ENCODE measurements at places on chromosomes 2 and 18.

DNA sequence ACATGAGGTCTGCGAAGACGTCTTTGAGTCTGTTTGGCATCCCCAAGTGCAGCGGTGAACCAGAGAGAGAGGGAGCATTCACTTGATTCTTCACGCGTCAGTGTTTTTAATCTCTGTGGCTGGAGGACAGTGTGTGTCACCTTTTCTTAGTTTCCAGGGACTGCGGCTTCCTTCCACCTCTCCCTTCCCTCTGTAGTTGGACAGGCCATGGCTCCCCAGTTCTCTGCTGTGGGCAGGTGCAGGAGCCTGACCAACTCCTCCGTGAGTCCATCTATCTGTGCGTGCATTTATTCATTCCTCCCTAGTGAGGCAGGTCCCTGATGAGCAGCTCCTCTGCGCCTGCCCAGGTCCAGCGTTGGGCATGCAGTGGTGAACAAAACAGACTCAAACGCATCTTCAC lies 42.9 kb downstream of the AGAP1 start:
- no peak for DNase-seq

GRCh38 chr2:75573145-75573878 lies 12.6 kb upstream of the EVA1A start:
- DNase-seq, result no peak

DNA sequence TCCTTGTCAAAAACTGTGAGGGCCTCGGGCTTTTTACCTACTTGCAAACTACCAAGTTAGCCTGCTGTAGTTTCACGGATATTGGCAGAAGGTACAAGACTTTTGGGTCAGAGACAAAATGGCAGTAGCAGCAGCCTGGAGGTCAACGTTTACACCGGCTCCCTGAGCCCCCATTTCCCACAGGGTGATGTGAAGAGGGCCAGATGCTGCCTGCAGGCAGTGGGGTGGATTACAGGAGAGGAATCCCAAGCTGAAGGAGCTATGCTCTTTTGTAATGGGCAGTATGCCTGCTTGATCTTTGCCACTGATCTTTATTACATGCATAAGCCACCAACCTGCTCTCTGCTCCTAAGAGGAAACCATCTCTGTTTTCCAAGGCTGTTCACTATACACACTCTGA lies 29.5 kb upstream of the SP5 start:
- no peak for DNase-seq

DNA sequence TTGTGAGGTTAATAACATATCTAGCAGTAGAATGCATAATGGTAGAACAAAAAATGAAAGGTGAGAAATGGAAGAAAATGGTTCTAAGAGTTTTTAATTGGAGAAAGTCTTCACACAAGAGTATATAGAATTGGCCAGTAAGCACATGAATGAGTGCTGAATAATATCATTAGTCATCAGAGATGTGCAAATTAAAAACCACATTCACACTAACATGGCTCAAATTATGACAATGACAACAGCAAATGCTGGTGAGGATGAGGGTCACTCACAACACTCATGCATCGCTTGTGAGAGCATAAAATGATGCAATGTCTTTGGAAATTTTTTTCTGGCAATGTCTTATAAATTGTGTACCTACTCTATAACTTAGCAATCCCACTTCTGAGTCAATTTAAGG lies 1355.4 kb upstream of the ACVR2A start:
- DNase-seq, result no peak

DNA sequence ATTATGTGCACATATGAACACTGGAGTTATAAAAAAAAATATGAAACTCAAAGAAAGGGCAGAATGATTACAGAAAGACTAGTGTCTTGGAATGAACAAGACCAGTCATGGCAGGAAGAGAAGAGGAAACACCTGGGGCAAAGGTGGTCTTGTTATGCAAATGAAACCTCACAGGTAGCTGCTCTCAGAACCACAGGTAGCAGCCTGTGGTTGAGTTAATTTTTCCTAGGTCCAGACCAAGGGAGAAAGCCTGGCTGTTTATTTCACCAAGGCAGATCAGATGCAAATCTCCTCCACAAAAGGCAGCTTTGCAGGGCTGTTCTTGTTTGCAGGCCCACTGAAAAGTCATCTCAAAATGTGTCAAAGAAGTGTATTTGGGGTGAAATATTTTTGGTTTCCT lies 785.8 kb downstream of the RNF144A start:
- no peak for DNase-seq

DNA sequence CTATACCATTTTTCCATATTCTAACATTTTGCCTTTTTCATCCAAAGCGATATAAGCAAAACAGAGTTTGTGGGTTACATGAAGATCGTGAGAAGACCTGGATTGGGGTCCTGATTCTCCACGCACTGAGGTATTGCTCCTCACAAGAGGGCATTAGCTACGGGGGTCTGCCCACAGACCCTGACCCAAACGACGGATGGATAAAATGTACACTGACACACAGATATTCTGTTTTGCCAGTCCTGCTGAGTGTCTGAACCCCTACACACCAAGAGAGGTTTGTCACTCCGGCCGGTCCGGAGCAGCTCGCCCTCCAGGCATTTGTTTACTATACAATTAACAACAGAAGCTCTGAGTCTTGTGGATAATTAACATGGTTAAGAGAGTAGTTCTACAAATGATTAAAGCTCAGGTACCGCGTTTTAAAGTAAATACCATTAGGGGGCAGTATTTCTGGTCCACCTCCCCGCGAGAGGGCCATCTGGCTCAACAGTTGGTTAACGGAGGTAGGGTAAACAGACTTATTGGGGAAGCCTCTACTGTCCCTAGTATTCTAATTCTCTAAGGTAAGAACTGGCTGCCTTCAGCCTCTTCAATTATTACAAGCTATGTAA lies 28.4 kb downstream of the SCYGR8 start:
- no peak for DNase-seq

DNA sequence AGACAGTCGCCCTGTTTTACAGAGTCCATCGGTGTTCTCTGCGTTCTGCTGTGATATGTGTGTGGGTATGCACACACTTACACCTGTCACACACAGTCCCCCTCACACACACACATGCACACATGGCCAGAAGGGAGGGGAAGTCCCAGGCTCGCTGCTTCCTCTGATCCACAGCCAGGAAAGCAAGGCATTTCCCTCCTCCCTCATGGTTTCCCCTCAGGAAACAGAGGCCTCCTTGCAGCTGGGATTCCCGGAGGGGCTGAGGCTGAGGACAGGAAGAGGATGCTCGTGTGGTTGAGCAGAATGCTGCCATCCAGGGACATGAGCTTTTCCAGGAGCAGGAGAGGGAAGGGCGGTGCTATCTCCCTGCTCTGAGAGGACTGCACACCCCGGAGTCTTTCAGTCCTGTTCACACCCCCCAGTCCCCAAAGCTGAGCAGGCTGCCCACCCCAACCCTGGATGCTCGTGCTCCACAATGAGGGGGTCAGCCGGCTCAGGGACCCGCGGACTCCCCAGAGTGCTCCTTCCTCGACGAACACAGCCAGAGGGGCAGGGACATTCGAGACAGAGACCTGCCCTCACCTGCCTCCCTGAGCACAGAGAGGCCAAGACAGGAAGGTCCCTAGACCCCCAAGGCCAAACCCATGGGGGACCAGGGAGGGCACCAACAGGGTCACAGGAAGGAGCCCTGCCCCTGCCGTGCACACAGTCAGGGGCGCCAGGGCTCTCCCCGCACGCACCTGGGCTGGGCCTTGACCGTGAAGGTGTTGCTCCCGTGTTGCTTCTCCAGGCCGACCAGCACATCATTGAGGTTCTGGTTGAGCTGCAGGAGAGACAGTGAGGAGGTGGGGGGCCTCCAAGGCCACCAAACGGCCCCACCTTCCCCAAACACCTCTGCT lies 45.3 kb downstream of the BIN1 start:
- peak; percentile 21 for DNase-seq

DNA sequence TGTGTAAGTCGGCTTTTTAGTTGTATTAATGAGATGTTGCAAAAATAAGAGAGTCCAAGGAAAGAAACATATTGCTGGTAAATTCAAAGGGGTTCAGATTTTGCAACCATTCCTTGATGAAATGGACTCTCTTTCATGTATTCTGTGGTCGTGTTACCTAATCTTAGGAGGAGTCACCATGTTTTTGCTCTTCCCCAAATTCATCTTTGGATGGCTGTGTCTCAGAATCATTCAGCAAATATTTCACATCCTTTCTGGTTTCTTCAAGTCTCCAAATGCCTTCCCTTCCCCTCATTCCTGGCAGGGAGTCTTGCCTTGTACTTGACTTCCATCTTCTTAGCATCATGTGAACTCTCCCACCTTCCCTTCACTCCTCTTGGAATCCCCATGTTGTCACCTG lies 66.1 kb downstream of the PTPRM start:
- DNase-seq, result peak; percentile 73

DNA sequence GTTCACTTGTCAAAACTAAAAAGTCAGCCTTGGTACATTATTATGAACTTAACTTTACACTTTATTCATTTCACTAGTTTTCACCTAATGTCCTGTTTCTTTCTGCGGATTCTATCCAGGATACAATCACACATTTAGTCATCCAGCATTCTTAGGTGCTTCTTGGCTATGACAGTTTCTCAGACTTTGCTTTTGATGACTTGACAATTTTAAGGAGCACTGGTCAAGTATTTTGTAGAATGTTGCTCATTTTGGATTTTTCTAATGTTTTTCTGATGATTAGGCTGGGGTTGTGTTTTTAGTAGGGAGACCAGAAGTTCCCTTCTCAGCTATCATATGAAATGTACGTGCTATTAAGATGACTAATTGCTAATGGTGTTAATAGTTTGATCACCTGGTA lies 601.2 kb downstream of the LRRTM4 start:
- no peak for DNase-seq

DNA sequence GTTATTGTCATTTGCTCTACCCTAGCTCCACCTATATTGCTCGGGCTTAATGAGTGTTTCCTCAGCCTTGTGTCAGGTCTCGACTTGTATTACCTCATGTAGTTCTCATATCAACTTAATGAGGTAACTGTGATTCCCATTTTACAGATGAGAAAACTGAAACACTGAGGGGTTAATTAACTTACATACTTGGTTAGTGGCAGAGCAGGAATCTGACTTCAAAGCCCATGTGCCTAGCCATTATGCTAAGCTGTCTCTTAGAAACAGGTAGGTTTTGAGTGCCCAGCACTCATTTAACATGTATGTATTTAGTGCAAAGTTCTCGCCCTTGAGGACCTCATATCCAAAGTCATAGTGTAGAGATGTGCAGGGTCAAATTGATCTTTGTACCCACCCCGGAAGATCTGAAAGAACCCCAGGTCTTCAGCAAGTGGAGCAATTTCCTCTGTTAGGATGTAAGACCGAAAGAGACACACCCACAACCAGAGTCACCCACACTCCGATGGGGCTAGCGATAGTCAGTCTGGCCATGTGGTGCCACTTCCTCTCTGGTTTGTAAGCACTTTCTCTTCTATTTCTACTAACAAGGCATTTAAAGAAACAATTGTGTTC lies 121.0 kb upstream of the SLC39A10 start:
- no peak for DNase-seq

DNA sequence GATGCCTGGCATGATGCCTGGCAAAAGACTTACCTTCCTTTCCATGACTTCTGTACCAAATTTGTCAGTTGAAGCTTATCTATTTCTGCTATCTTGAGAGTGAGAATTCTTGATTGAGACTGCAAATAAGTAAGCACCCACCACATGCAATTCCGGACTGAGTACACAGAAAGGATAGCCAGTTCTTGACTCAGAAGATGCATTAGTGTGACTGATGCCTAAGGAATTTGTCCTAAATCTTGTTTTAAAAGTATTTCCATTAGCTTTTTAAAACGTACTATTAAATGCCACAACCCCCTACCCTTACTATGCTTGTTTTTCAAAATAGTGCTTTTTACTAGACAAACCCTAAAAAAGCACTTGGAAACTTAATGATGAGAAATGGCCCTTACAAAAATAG lies 545 bp downstream of the MPP4 start:
- DNase-seq, result peak; percentile 83

DNA sequence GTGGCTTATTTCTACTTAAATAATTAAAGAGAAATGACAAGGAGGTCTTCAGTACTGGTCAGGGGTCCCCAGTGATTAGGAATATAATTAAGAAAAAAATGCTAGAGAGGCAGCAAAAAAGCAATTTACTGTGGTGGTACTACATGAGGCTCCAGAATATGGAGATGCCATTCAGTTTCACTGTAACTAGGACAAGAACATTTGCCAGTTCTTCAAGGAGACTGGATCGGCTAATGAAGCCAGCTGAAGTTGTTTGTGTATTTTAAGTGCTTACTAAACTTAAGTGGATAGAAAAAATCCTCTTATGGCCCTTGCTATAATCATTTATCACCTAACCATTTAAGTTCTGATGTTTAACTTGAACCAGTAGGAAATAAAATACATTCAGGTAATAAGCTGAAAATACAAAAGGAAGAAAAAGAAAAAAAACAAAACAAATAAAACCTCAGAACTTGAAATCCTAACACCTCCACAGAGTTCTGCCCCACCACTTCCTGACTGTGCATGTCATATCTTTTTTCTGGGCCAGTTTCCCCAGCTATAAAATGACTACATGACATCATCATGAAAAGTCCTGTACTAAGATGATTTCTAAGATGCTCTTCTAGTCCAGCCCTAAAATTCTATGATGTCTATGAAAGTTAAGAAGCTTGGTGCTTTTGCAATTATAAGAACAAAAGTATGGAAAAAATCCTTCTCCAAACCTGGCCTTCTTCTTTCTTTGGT lies 98.0 kb downstream of the TRABD2A start:
- DNase-seq, result no peak

DNA sequence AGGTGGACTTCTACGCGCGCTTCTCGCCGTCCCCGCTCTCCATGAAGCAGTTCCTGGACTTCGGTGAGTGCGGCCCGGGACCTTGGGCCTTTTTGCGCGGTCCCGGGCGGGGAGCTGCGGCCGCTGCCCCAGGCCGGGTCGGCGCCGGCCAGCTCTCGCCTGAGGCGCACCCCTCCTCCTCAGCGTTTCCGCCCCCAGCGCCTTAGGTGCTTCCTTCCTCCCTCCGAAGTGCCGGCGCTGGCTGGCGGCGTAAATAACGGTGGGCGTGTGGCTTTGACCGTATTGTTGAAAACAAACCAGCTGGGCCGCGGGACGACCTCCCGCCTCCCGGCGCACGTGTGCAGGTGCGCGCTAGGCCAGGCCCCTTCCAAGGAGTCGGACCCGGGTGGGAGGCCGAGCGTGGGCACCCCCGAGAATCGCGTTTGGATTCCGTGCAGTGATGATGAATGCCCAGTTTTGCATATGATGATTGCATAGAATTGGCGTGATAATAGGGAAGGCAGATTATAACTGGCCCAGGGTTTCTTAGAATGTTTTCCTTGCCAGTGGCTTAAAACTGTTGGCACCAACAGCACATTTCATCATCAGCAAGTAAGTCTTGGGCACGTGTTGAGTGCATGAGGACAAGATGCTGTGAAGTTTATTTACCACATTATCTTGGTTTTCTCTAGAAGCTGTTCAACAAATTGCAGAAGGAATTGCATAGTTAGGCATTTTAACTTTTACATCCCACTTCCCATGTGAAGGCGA lies 569 bp downstream of the PDK1 start:
- DNase-seq, result peak; percentile 83

Measured in AG10803 (cell line).